ENCODE measurements at places on chromosomes 2 and 18. TPM values are rescaled to one million over a fixed set of nuclear protein-coding genes. Genes with fewer than 3 reads are reported as not detected.

DNA sequence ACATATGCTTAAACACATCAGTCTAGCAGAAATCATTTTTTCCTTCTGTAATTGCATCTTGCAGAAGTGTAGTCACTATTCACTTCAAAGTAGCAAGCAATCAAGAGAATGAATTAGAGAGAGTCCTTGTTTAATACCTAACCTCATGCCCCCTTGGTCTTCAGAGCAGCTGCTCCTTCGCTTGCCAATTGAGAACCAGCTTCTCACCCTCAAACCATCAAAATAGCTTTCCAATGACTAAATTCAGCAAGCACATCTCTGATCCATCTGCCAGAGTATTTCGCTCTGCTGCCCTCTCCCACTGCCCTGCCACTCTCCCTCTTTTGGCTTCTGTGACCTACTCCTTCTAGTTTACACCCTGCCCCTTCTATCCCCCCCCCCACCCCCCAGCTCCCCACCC lies 120.7 kb upstream of the AGAP1 start:
- H3K4me3 ChIP-seq: no peak overlapping the region
- no peak overlapping the region for H3K27ac ChIP-seq
- no peaks in the 10 kb centered on the region for H3K27me3 ChIP-seq
- H3K36me3 ChIP-seq: no peaks in the 10 kb centered on the region
- DNase-seq: no peak

GRCh38 chr2:162220368-162220767 lies 22.9 kb downstream of the FAP start:
- no peaks in the 10 kb centered on the region for H3K36me3 ChIP-seq
- H3K4me1 ChIP-seq: no peaks in the 10 kb centered on the region
- no peak overlapping the region for H3K4me3 ChIP-seq
- no peaks in the 10 kb centered on the region for H3K27me3 ChIP-seq
- no peak overlapping the region for H3K27ac ChIP-seq
- DNase-seq: no peak

GRCh38 chr18:59140302-59140885 lies 710 bp downstream of the SEC11C start:
- no peaks in the 10 kb centered on the region for H3K36me3 ChIP-seq
- no peaks in the 10 kb centered on the region for H3K27me3 ChIP-seq
- H3K27ac ChIP-seq: peak overlapping the region; percentile 78
- peak overlapping the region; percentile 73 for H3K4me3 ChIP-seq

DNA sequence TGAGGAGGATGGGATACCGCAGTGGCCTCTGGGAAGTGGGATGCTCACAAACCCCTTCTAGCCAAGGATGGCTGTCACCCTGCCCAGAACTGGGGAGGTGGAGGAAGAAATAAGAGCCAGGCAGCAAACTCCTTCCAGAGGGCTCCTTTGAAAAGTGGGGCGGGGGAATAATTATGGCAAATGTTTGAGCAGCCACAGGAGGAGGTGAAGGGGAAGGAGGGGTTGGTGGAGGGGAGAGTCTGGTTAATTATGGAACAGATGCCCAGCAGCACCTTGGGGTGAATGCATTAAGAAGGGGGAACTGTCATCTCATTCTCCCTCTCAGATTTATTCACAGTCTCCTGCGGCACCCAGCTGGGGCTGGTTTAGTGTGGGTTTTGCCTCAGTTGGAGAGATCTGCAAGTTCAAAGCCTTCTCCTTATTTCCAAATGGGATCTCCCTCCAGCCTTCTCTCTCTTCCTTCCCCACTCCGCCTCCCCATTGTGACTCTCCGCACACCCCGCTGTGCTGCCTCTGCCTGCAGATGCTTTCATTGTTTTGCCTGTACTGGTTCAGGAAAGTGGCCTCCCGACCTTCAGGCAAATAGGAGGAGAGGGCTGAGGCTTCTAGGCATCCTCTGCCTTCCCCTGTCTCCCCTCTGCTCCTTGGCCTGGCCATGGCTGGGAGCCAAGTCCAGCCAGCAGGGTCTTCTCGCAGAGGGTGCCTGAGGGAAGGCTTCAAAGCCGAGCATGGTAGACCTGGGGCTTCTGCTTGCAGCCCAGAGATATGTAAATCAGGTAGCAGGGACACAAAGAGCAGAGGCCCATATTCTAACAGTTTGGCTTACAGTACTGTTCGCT lies 457.2 kb upstream of the MEX3C start:
- no peaks in the 10 kb centered on the region for H3K27me3 ChIP-seq
- H3K36me3 ChIP-seq: no peaks in the 10 kb centered on the region
- DNase-seq: no peak
- no peaks in the 10 kb centered on the region for H3K4me1 ChIP-seq

GRCh38 chr2:195662138-195662537 lies 5.1 kb downstream of the SLC39A10 start:
- no peaks in the 10 kb centered on the region for H3K36me3 ChIP-seq
- H3K4me1 ChIP-seq: no peaks in the 10 kb centered on the region
- H3K4me3 ChIP-seq: no peak overlapping the region
- no peak overlapping the region for H3K27ac ChIP-seq
- DNase-seq: no peak

GRCh38 chr2:286774-287392 lies 1.0 kb downstream of the ALKAL2 start:
- H3K36me3 ChIP-seq: no peaks in the 10 kb centered on the region
- peaks cover 33% of the 10 kb centered on the region for H3K4me1 ChIP-seq
- H3K27me3 ChIP-seq: peaks cover 54% of the 10 kb centered on the region
- peak overlapping the region; percentile 35 for H3K4me3 ChIP-seq
- no peak overlapping the region for H3K27ac ChIP-seq

- no peaks in the 10 kb centered on the region for H3K4me1 ChIP-seq
- no peaks in the 10 kb centered on the region for H3K36me3 ChIP-seq
- no peaks in the 10 kb centered on the region for H3K27me3 ChIP-seq
Measured at GRCh38 chr2:118670276-118670675, 177.2 kb downstream of the EN1 start.

GRCh38 chr2:37633845-37634244 lies 37.6 kb downstream of the CDC42EP3 start:
- H3K27ac ChIP-seq: no peak overlapping the region
- no peak for DNase-seq
- H3K4me3 ChIP-seq: no peak overlapping the region
- no peaks in the 10 kb centered on the region for H3K36me3 ChIP-seq
- peaks cover 13% of the 10 kb centered on the region for H3K4me1 ChIP-seq

GRCh38 chr2:133255360-133255759 lies 312.9 kb downstream of the NCKAP5 start:
- no peak overlapping the region for H3K4me3 ChIP-seq
- H3K4me1 ChIP-seq: no peaks in the 10 kb centered on the region
- no peak overlapping the region for H3K27ac ChIP-seq
- no peak for DNase-seq

C2orf66 gene
- total RNA-seq: not detected

FAM117B gene
- 3.7 TPM for total RNA-seq
